NCI-H1436 (cell line): ENCODE measurements at places on chromosomes 1 and 21.
A peak's percentile ranks its signal among the peaks of the same experiment; 100 is the strongest.

- DNase-seq: no peak
These were observed 7.0 kb upstream of the ABCD3 start for GRCh38 chr1:94411237-94411636.

DNA sequence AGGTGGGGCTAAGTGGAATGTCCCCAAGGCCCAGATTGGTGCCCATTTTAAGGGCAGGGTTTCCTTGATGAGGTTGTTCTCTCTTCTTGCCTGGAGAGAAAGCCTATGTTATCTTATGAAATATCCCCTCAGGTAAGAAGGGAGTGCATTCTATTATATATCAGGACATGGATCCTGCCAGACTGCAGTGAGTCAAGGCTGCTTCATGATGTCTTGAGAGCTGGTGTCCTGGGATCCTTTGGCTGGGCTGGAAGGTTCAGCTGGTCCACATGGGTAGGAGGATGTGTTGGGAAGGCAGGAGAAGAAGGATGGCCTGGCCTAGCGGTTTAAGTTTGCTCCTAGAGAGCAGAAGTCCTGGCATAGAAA lies 207.6 kb downstream of the ROR1 start:
- no peak for DNase-seq

- no peak for DNase-seq
These were observed 50.1 kb downstream of the COQ8A start for GRCh38 chr1:226990133-226990716.

- DNase-seq: no peak
These were observed 24.5 kb upstream of the GLIS1 start for GRCh38 chr1:53763461-53763860.

- no peak for DNase-seq
These were observed 78.9 kb upstream of the AK4 start for GRCh38 chr1:65069011-65069565.

GRCh38 chr1:11151114-11151513 lies 38.0 kb upstream of the ANGPTL7 start:
- no peak for DNase-seq

- no peak for DNase-seq
These were observed at the start of gene KRTAP20-2 for GRCh38 chr21:30634906-30635305. Gene KRTAP20-2 (plus strand): TSS chr21:30635206. CDS start chr21:30635264, 58 bp downstream.

DNA sequence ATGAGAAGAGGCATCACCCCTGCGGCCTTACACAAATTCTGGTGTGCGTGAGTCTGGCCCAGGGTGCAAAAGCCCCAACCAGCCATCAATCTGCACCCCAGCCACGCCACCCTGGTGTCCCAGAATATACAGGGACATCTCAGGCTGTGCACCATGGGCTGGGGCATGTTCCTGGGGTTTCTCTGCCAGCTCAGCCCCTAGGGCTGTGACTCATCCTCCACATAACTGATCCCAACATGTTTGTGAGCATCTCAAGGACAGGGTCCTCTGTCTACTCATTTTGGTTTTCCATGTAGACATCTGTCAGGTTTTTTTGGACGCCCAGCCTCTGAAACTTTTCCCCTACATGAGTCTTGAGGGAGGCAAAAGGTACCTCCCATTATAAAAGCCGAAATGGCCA lies 511 bp downstream of the ZNF683 start:
- DNase-seq: no peak

- no peak for DNase-seq
These were observed 1537.1 kb downstream of the PLA2G4A start for GRCh38 chr1:188365874-188366273.

- no peak for DNase-seq
These were observed 15.2 kb upstream of the KCNQ4 start for GRCh38 chr1:40768146-40768990.

GRCh38 chr21:19608101-19608621 lies 1204.6 kb upstream of the TMPRSS15 start:
- DNase-seq: no peak

- peak; percentile 87 for DNase-seq
These were observed 29.8 kb upstream of the KIF21B start for GRCh38 chr1:201053155-201053860.

DNA sequence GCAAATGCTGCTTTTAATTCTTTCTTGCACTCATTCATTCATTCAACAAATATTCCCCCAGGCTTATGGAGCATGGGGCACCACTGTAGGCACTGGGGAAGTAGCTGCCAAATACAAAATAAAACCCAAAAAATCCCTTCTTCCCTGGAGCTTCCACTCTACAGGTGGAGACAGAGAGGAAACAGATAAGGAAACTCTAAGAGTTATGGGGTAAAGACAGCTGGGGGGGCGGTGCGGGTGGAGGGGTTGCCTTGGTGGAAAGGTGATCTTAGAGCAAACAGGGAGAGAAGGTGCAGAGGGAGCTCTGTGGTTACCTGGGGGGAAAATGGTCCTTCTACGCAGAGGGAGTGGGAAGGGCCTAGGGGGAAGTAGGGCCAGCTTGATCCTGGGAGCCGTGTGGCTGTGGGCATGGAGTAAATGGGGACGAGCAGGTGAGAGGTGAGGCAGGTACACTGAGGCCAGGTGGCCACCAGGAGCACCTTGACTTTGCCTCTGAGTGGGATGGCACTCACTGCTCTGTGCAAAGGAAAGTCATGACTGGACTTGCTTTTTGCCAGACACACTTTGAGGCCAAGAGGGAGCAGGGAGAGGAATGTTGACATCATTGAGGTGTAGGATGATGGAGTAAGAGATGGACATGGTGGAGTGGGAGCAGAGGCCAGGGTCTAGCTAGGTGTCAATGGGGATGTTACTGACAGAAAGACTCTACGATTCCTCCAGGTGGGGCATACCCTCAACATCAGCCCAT lies 152.0 kb downstream of the ETS2 start:
- no peak for DNase-seq
